ENCODE measurements at places on chromosomes 5 and 9.

DNA sequence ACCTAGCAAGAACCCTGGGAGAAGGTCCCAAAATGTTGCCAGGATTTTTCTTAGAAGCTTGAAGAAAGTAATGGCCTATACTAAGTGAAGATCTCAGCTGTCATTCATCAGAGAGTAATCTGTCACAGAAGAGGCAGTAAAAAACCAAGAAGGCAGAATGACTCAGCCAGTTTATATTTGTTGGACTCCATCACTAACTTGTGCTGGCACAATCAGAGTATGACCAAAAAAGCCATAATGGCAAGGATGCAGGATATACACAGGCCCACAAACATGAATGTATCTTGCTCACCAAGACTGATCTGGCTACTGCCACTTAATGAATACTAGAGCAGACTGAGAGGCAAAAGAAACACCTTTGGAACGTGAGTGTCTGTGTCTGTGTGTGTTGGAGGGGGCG is 104.0 kb upstream of the POU5F2 start:
- no peak for DNase-seq

GRCh38 chr9:127803507-127804352 is 1.0 kb downstream of the FPGS start:
- DNase-seq = no peak

- DNase-seq = no peak
Observed at GRCh38 chr5:96022971-96023370, 61.3 kb upstream of the ELL2 start.

DNA sequence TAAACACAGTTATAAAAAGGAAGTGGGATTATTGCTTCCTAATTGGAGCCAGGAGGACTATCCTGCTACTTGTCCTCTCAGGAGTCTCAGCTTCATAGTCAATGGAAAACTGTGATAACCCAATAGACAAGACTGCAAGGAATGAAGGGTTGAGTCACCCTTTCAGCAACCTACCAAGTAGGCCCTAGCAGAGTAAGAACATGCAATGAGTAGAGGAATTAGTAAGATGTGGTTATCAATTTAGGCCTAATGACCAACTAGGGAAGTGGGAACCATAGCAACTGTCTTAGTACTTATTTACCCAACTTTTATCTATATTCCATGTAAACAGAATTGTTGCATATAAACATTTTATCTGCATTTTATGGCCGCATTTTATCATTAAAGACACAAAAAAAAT is 310.1 kb downstream of the RFX3 start:
- DNase-seq = no peak

- no peak for DNase-seq
Observed at GRCh38 chr5:40877371-40877988, 31.8 kb upstream of the C7 start.

- no peak for DNase-seq
Observed at GRCh38 chr5:2487152-2487763, 264.2 kb downstream of the IRX2 start.

- DNase-seq = peak; percentile 89
Observed at GRCh38 chr5:9653811-9654210, 23.7 kb upstream of the TAS2R1 start.
